Mammary microvascular endothelial cell (primary cell): ENCODE measurements at places on chromosomes 4 and X. TPM values are rescaled to one million over a fixed set of nuclear protein-coding genes. Genes with fewer than 3 reads are reported as not detected.

Gene MAGIX
- total RNA-seq = 1.9 TPM in 1 of 2 replicates, not detected in the other

Gene CYP4V2
- total RNA-seq = 4.3 and 4.5 TPM in 2 replicates

Gene RRH
- total RNA-seq = not detected in 2 replicates

Gene WDR17
- 0.05 and 0.20 TPM in 2 replicates for total RNA-seq

Gene FGF13
- 5.2 and 5.4 TPM in 2 replicates for total RNA-seq

Gene MAGT1
- total RNA-seq = 61.1 and 76.9 TPM in 2 replicates

Gene CLCN4
- 5.1 and 5.4 TPM in 2 replicates for total RNA-seq

Gene IGFBP7
- 1,116 and 1,201 TPM in 2 replicates for total RNA-seq

Gene ITGB1BP2
- 0.20 and 1.00 TPM in 2 replicates for total RNA-seq
